ENCODE measurements at places on chromosomes 2 and 18. TPM values are rescaled to one million over a fixed set of nuclear protein-coding genes. Genes with fewer than 3 reads are reported as not detected.
A peak's percentile ranks its signal among the peaks of the same experiment; 100 is the strongest.

- DNase-seq: peak; percentile 74
Measured at GRCh38 chr18:50194631-50195532, at the start of gene MYO5B. Gene MYO5B (minus strand): TSS chr18:50195147. CDS start chr18:50194793, 354 bp downstream.

Gene WDR43
- total RNA-seq: 75.0 TPM

DNA sequence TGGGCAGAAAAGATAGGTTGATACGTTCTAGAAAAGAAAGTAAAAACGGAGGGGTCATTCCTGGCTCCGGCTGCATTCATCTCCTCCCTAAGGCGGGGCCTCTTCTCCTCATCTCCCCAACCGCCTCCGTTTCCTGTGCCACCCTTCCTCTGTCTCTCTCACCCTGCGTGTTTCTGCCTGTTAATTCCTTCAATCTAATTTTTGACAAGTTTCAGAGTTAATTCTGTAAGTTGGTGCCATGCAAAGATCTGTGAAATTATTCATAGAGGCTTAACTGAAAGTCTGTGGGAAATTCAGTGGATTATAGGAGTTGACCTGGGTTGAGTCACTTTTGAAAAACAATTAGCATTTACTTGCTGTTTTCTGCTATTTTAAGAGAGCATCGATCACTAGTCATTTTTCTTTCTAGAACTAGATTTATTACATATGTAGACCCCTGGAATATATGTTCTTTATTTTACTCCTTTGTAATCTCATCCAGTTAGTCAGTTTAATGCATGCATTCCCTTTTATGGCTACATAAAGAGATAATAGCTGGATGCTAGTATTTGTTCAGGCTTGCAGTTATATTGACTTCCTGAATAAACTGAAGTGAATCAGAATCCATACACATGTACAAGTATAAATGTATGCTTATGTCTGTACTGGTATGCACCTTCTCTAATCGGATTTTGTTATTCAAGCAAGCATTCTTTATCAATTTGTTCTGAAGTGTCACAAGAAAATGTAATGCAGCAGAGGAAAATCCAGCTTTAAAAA lies 91.1 kb downstream of the EML6 start:
- DNase-seq: no peak

Gene DRC1
- 0.17 TPM for total RNA-seq

- peak; percentile 27 for DNase-seq
Measured at GRCh38 chr2:195658541-195658890, 1.5 kb downstream of the SLC39A10 start.

Gene ATG9A
- 48.5 TPM for total RNA-seq

- DNase-seq: no peak
Measured at GRCh38 chr18:32378705-32379104, 92.0 kb downstream of the GAREM1 start.

GRCh38 chr2:144078106-144078505 lies 441.8 kb downstream of the ZEB2 start:
- no peak for DNase-seq
